DMS 273 treated with DMSO at 0.1 percent for 48 hours (cell line): ENCODE measurements at places on chromosomes 5 and 9.

GRCh38 chr9:92097997-92098482 is 17.2 kb downstream of the SPTLC1 start:
- no peak for DNase-seq

- DNase-seq: no peak
Measured at GRCh38 chr5:36904677-36905076, 28.1 kb downstream of the NIPBL start.

DNA sequence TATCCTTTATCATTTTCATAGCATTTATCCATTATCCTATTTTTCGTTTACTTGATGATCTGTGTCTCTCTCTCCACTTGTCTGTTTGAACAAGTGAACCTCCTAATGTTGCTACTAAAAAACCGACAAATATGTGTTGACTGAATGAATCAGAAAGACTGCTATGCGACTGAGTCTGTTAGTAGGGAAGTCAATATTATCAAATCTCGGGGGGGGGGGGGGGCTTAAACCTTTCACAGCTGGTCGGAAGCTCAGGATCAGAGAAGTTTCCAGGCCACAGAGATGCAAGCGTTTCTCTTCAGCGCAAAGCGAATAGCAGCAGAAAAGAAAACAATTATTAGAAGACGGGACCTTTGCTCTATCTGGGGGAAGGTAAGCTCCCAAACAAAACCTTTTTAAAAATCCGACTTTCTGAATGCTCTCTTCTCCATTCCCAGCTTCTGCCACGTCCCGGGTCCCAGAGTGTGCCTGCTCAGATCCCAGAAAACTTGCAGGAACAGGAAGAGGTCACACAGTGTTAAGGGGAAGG is 412 bp downstream of the RIOK2 start:
- DNase-seq: no peak

DNA sequence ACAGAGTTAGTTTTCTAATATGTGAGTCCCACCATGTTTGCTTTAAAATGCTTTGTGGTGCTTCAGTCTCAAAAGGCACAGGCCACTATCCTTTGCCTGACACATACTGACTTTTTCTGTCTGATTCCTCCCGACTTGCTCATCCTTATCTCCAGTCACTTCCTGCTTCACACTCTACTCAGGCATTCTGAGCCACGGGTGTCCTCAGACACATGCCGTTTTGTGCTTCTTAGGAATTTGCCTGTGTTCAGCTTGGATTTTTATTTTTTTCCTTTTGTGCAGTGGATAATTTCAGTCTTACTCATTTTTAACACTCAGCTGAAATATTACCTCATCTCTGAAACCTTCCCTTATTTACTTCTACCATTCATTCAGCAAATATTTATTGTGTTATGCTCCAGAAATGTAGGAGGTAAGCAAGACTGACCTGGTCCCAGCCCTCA is 54.1 kb downstream of the MAN2A1 start:
- DNase-seq: no peak

DNA sequence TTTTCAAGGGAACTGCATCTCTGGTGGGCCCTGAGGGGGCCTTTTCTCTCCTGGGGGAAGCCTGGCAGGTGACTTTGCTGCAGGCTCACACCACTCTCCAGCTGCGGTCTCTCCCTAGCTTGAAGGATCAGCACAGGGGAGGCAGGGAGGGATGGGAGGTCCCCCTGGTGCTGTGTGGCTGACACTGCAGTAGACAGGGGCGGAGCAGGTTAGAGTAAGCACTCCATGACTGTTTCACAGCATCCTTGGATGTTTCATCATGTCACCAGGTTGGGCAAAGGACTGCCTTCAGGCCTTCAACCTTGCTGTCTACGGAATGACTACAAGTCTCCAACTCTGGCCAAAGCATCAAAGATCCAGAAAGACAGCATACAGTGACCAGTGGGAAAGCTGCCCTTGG is 470.7 kb downstream of the CDK5RAP2 start:
- DNase-seq: no peak

- DNase-seq: no peak
Measured at GRCh38 chr5:125798307-125798706, 624.9 kb upstream of the GRAMD2B start.

GRCh38 chr5:132001647-132002561 is 9.6 kb downstream of the ACSL6 start:
- DNase-seq: no peak

- DNase-seq: no peak
Measured at GRCh38 chr5:159819591-159820411, 96.5 kb upstream of the ADRA1B start.

- DNase-seq: no peak
Measured at GRCh38 chr5:136308212-136308795, 57.0 kb downstream of the TRPC7 start.

DNA sequence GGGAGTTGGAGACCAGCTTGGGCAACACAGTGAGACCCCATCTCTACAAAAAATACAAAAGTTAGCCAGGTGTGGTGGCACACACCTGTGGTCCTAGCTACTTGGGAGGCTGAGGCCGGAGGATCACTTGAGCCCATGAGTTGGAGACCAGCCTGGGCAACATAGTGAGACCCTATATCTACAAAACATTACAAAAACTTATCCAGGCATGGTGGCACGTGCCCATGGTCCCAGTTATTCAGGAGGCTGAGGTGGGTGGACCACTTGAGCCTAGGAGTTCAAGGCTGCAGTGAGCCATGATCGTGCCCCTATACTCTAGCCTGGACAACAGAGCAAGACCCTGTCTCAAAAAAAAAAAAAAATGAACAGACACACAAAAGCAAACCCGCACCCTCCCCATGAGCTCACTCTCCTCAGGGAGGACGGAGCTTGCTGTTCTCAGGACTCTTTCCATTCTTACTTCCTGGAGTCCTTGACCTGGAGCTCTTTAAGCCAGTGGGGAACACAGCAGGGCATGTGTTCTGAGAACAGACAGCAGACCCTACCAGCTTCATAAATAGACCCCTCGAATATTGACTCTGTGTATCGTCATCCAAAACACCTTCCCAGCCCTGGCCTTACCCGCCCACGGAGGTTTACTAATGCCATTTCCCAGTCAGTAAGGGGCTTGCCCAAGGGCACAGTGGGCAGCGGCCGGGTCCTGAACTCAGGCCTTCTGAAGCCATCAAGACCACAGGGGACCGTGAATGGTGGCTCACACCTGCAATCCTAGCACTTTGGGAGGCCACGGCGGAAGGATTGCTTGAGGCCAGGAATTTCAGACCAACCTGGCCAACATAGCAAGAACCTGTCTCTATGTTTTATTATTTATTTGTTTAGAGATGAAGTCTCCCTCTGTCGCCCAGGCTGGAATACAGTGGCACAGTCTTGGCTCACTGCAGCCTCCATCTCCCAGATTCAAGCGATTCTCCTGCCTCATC is 11.1 kb downstream of the PTGES2 start:
- no peak for DNase-seq

GRCh38 chr9:98173181-98173580 is 19.3 kb downstream of the CORO2A start:
- no peak for DNase-seq

GRCh38 chr9:9749591-9749990 is 863.2 kb downstream of the PTPRD start:
- no peak for DNase-seq

GRCh38 chr5:76403766-76404222 is 709 bp downstream of the IQGAP2 start:
- DNase-seq: peak; percentile 19

DNA sequence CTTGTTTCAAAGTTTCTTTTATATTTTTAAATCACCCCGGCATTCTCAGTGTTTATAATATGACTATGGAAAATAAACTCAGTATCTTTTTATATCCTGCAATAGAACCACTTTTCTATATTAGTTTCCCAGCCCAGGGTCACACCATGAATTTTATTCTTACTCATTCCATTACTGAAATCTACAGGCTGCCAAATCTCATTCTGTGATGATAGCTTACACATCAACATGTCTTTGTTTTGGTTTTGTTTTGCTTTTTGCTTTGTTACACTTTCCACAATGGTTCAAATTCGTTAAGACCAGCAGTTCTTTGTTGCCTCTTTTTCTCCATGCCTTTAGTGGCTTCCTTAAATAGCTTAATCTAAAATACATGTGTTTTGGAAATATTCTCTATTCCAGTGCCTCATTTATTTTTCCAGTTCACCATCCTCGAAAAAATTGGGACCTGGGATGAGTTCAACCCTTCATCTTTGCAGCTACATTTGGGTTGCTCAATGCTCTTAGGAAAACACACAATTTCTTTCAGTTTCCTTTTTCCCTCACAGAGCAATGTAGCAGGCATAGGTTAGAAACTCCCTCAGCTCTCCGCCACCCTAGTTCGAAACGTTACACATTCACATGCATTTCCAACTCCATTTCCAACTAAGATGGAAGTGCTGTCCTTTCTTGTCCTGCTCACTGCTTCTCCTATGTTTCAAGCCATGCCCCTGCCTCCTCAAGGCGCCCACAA is 1146.3 kb downstream of the MAT2B start:
- no peak for DNase-seq

- DNase-seq: peak; percentile 68
Measured at GRCh38 chr5:124056991-124057723, 545.2 kb downstream of the CSNK1G3 start.
